ENCODE measurements at places on chromosomes 2 and 18. TPM values are rescaled to one million over a fixed set of nuclear protein-coding genes. Genes with fewer than 3 reads are reported as not detected.

The LYPD1 gene
- not detected for total RNA-seq

The HEATR5B gene
- 21.1 TPM for total RNA-seq

The CIDEA gene
- total RNA-seq = not detected

The SMAD4 gene
- 87.4 TPM for total RNA-seq

The SH3RF3 gene
- 0.22 TPM for total RNA-seq

The DCC gene
- total RNA-seq = not detected

The ASXL3 gene
- not detected for total RNA-seq

The FAM98A gene
- 38.2 TPM for total RNA-seq

The IL36B gene
- not detected for total RNA-seq

The ATP6V1C2 gene
- total RNA-seq = not detected

Data from T-helper 1 cell treated with Interleukin-12 subunit alpha and Interleukin-12 subunit beta and Interleukin-4 antibody, amounts not matched to agents 30 ng/mL and 1 ng/mL, for 36 hours (primary cell).